ENCODE measurements at places on chromosomes 3 and 15.

DNA sequence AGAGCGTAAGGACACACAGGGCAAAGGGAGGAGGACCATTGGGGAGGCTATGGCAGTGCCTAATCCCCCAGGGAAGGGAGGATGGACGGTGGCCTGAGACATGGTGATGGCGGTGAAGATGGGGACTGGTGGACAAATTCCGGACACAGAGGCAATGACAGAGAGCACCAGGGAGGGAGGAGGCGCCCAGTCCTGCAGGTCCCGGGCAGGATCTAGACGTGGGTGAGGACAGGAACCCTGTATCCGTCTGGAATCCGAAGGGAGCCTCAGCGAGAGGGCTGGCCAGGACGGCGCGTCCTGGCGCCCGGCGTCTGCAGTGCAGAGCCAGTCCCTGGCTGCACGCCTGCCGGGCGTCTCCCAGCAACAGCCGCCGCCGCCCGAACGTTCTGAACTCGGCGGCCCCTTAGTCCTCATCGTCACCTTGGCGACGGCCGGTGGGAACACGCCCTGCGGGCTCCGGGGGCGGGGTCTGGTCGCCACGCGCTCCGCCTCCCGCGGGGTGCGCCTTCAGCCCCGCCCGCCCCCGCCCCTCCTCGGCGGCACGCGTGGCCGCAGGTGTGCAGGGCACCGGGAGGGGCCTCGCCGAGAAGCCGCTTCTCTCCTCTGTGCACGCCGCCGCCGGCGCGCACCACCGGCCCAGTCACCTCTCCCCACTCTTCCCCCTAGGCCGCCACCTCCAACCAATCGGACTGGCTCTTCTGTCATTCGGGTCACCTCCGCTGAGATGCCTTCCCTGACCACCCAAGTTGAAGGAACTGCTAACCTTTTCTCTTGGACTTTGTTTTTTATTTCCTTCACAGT is 11.6 kb downstream of the XIRP1 start:
- DNase-seq = peak; percentile 95

GRCh38 chr15:93829115-93829870 is 402.1 kb upstream of the MCTP2 start:
- no peak for DNase-seq

DNA sequence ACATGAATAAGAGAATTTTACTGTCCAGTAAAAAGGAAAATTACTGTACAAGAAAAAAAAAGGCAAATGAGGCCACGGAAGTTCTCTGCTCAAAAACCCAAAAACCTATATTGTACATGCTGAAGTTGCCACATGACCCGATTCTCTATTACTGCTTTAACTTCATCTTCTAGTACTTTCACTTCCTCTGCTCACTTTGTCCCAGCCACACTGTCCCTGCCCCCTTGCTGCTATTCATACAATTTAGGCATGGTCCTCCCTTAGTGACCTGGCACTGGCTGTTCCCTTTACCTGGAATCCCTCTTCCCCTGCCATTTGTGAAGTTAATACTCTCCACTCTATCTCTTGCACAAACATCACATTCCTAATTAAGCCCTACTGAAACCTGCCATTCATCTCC is 457.4 kb downstream of the MAGI1 start:
- DNase-seq = no peak

- DNase-seq = peak; percentile 22
Observed at GRCh38 chr15:31264559-31265089, 62.0 kb upstream of the KLF13 start.

GRCh38 chr15:48182749-48183148 is 4.7 kb upstream of the MYEF2 start:
- no peak for DNase-seq

DNA sequence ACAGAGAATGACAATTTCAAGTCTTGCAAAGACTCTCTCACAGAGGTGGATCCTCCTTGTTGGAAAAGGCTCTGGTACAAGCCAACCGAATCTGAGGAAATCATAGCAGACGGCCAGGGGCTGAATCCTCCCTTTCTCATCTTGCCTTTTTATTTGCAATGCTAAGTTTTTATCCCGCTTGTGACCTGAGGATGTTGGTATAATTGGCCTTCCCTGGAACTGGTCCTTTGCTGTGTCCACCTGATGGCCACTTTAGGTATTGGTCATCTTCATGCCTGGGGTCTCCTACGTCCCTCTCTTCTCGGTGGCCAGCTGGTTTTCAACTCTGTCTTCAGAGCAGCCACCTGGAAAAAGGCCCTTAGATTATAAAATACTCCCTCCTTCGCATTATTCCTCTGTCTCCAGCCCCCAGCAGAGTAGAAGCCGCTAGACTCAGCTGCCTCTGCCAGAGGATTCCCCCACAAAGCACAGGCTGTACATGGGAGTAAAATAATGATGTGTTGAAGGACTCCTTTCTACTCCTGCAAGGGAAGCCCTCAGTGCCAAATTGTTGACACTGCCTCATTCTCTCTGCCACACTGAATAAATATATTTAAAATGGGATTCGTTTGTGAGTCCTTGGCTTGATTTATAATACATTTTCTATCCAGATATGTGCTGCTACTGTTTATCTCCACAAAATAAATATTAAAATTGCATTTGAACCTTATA is 208.9 kb upstream of the CFAP20DC start:
- DNase-seq = no peak

- no peak for DNase-seq
Observed at GRCh38 chr3:127134466-127134865, 58.5 kb upstream of the PRR23E start.

GRCh38 chr15:76235186-76235826 is 76.0 kb downstream of the ETFA start:
- DNase-seq = peak; percentile 26

- no peak for DNase-seq
Observed at GRCh38 chr15:57509126-57509525, 82.6 kb upstream of the MYZAP start.

DNA sequence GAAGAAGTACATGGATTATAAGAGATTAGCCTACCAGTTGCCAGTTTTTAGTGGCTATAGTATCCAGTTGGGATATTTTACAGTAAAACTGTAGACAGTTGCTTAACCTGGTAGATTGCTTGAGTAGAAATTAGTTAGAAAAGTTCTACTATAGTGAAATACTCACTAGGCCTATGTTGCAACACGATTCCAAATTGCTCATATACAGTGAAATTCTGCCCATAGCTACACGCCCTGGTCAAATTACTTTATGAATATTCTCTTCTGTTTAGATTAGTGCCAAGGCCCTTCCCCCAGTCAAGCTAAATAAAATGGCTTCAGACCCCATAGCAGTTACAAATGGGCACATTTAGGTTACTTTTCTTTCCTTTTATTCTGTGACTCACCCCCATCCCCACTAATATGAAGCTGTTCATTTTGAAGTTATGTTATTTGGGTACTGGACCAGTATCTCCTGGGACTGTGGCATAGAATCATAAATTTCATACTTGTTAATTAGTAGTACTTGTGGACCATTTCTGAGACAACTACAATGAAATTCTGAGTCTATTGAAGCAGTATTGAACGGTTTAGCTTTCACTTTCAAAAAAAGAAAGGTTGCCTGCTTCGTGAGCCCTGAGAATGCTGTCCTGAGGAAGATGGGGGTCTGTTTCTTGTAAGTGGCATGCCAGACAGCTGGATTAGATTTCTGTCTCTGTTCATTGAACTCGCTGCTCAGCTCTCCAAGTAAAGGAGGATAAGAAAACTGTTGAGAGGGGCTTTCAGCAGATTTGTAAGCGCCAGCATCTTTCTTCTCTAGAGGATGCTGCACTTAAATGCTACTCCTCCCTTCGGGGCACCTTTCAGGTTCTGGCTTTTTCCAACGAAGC is 65.8 kb upstream of the CFAP20DC start:
- no peak for DNase-seq

DNA sequence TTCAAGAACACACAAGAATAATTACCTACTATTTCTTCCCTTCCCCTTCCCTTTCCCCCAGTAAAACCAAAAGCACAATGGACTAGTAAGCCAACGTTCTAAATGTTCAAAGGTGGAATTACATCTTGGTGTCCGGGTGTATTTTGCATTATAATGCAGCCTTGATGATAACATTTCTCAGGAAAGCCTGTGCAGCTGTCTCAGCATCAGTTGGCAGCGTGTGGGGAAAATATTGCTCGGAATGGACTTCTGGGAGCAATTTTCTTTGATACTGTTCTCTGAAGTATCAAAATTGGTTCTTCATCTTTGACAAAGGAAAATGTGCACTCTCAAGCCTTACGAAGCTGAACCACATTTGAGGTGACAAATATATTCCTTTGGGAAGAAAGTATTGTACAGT is 198.9 kb downstream of the AGBL1 start:
- no peak for DNase-seq

DNA sequence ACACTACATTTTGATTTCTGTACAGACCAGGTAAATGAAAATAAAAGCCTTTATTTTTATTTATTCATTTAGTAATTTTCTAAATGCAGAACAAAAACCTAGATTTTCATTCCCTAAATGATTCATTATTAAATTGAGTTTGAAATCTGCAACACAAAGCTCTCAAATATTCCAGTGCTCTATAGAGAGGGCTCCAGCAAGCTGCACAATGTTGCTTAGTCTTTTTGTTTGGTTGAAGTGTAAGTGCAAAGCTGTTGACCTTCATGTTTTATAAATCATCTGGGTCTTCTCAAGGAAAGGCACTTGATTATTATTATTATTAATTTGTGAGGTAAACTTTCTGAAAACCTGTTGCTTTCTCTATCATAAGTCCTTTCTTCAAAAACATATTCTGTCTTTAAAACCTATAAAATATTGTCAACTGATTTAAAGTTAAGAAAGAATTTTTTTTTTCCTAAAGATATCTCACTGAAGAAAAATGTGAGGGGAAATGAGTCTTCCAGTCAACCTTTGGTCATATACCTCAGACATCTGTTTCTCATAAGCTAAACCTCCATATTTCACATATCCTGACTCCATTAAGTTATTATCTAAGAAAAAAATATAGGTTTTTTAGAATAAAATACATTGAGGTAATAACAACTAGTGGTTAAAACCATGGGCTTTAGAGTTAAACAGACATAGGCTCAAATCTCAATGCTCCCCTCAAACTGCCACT is 100.7 kb downstream of the ZIC4 start:
- no peak for DNase-seq

DNA sequence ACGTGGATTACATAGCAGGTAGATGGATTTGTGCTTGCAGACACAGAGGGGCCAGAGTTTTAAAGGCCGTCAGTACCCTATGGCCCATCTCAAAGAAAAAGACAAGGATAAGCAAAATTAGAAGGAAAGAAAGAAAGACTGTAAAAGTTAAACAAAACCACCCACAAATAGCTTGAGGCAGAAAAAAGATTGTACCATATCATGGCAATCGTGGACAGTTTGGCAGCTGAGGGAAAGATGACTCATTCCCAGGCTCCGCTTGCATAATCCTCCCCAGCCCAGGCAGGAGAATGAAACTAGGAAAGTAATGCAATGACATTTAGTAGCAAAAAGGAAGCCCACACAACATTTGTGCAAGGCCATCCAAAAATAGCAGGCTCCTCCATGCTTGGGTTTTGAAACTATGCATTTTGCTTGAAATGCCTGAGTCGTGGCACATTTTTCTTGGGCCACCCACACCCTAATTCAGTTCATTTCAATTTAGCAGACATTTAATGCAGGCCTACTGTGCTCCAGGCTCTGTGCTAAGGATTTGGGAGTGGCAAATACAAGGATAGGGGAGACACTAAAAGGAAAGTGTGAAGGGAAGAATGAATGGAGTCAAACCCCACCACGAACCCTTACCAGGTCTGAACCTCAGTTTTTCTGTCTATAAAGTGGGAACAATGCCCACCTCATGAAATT is 40.9 kb upstream of the SMAD3 start:
- no peak for DNase-seq

DNA sequence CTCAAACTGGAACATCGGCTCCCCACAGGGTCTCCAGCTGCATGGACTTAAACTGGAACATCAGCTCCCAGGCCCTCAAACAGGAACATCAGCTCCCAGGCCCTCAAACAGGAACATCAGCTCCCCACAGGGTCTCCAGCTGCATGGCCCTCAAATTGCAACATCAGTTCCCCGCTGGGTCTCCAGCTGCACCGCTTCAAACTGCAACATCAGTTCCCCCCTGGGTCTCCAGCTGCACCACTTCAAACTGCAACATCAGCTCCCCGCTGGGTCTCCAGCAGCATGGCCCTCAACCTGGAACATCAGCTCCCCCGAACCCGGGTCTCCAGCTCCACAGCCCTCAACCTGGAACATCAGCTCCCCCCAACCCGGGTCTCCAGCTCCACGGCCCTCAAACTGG is 82.0 kb downstream of the TFRC start:
- no peak for DNase-seq

DNA sequence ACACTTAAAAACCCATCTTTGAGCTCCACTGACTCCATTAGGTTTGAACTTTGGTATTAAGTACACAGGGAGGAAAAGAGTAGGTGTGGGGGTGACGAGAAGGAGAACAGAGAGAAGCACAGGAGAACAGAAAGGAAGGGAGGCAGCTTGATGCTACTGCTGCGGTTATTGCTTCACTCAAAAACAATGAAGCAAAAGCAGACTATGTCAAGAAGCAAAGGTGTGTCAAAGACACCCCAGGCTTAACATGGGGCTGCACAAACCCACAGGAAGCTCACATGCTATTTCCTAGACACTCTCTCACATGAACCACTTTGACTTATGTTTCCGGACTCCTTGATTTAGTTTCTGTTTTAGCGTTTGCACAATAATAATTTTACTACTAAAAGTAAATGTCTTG is 961.0 kb upstream of the CFAP20DC start:
- peak; percentile 39 for DNase-seq

GRCh38 chr3:114893361-114893760 is 253.7 kb downstream of the ZBTB20 start:
- no peak for DNase-seq

DNA sequence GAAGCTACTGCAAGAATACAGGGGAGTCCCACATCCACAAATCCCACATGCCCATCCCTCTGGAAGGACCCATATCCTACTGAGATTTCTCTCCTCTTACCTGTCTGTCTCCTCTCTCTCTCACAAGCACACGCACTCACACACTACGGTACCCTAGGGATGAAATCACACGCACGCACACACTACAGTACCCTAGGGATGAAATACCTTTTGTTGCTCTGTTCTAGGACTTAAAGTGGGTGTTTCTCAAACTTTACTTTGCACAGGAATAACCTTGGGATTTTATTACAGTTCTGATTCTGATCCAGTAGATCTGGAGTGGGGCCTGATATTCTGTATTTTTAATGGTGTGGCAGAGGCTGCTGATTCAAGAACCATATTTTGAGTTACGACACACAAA is 622.2 kb upstream of the ZNF385D start:
- no peak for DNase-seq

GRCh38 chr3:117433427-117433826 is 723.8 kb downstream of the TUSC7 start:
- DNase-seq = no peak

Data from GM10248 (cell line).